CD4-positive, alpha-beta T cell treated with Interleukin-6 for 4 hours (primary cell): ENCODE measurements at places on chromosomes 2 and 18.

DNA sequence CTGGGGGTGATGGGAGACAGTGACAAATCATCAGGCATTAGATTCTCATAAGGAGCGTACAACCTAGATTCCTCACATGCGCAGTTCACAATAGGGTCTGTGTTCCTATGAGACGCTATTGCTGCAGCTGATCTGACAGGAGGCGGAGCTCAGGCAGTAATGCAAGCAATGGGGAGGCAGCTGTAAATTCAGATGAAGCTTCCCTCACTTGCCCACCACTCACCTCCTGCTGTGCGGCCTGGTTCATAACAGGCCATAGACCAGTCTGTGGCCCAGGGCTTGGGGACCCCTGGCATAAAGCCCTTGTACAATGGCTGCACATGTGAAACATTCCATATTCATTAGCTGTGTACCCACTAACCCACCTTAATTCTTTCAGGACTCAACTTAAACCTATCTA lies 18.0 kb downstream of the NMUR1 start:
- no peak for DNase-seq

DNA sequence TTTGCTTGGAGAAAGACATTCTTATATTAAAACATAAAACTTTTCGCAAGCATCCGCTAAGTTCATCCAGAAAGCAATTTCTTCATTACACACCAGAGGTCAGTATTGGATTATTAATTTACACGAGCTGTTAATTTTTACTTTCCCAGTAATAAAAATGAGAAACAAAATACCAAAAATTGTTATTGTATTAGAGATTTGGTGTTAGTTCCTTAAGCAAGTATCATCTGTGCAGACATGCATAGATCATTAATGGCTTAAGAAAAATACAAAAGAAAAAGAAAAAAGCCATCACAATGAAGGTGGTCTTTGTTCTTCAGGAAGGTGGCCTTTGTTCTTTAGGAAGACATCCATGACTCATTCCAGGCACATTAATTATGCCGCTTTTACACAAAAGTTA lies 53.6 kb upstream of the HNMT start:
- no peak for DNase-seq

DNA sequence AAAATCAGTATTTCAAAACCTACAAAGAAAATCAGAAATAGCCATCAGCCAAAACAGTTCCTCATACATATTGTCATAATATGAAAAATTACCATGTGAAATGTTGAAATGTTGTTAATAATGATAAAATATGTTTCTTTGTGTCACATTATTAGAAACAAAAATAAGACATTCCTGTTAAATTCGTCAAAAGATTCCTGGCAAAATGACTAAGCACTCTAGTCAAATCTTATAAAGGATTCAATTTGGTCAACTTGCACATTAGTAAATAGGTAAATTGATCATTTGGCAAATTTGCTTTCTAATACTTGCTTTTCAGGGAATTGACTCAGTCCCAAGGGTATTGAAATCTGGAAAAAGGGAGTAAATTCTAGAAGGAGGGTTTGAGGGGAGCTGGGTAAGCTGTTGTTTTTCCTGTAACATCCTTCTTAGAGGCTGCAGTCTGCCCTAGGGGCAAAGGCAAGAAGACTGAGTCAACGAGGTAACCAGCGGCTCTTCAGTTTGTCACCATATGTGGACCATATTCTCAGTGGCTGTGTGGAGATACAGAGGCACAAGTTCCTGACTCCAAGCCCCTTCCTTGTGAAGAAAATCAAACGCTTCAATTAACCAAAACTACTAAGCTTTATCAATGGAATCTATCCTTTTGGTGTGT lies 482.3 kb downstream of the TNS1 start:
- DNase-seq = no peak

GRCh38 chr18:48594471-48595094 lies 55.8 kb downstream of the CTIF start:
- no peak for DNase-seq

DNA sequence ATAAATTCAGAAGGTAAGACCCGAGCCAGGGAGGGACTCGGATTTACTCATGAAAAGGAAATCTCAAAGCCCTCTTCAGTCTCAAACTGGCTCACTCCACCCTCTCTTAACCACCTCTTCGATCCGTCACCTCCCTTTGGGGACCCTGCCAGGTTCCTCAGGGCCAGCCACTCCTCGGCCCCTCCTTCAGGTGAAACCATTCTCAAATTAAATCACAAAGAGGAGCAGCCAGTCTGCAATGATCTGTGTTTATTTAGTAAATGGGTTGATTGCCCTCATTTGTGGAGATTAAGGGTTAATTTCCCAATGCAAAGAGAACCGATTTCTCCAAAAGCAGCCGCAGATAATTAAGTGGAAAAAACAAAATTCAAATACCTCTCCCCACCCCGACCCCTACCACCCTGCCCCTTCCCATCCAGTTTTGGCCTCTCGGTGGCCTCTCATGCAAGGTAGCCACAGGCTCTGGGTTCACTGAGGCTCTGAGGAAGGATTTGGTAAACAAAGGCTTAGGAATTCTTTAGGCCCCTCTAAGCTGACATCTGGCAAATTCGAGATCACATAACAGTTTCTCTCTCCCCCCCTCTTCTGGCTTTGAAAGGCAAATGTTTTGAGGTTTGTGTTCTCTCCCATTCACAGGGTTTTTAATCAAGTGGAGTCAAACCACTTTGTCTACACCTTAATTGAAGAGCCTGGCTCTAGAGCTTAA lies 10.3 kb upstream of the FZD7 start:
- DNase-seq = no peak

DNA sequence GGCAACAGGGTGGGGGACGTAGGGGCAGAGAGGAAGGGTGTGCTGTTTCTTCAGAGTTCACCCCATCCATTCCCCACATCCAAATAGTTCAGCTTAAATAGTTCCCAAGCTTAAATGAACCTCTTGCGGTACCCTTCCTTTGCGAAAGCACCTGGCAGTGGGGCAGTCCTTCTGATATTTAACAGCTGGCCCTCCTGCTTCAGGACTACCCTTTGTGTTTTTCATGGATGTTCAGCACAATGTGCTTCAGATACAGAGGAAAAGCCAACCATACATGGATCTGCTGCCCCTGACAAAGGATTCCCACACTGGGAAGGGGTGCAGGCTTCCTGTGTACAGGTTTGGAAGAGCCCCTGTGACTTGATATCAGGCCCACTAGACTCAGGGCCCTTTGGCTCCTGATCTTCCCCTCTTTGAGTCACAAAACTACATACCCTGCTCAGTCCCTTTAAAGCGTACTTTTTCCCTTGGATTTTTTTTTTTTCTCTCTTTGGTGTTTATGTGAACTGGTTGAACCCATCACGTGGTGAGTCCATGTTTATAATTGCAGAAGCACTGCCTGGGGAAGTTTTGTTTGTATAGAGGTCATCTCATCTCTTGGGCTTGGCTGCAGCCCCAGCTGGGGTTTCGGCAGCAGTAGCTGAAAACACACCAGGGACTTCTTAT lies 45.3 kb upstream of the IGFBP5 start:
- no peak for DNase-seq

DNA sequence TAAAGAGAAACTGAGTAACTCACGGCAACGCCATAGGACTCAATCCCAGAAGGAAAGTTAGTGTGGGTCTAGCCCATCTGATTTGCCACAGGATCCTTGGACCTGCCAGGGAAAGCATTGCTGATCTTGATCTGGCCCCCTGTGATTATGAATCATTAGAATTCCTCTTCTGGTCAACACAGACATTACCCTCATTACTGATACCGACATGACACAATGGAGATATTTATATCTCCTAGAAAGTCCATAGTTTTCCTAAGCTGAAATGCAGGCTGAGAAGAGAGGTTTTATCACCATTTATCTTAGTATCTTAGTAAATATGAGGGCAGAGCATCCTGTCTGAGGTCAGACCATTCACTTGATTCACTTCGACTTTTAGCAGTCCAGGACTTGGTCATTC lies 75.5 kb upstream of the CCDC68 start:
- DNase-seq = no peak

- no peak for DNase-seq
Measured at GRCh38 chr2:10039658-10040410, 3.5 kb upstream of the KLF11 start.

GRCh38 chr2:54879598-54880332 lies 156.3 kb downstream of the EML6 start:
- DNase-seq = no peak

- no peak for DNase-seq
Measured at GRCh38 chr18:12057419-12058039, 36.1 kb upstream of the ANKRD62 start.

DNA sequence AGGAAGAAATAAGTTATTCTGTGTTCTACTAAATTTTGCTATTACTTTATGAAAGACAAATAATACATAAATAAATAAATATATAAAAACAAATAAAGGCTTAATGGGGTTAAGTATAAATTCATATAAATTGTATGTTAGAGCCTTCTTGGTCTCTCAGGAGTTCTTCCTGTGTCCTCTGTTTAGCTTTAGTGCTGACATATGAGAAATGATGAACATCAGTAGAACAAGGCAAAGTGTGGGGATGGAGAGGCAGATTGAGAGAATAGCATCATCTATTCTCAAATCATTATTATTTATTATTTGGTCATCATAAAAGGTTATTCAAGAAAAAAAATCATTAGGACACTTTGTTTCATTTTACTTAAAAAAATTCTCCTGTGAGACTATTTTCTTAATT lies 468.1 kb upstream of the CHST9 start:
- no peak for DNase-seq

DNA sequence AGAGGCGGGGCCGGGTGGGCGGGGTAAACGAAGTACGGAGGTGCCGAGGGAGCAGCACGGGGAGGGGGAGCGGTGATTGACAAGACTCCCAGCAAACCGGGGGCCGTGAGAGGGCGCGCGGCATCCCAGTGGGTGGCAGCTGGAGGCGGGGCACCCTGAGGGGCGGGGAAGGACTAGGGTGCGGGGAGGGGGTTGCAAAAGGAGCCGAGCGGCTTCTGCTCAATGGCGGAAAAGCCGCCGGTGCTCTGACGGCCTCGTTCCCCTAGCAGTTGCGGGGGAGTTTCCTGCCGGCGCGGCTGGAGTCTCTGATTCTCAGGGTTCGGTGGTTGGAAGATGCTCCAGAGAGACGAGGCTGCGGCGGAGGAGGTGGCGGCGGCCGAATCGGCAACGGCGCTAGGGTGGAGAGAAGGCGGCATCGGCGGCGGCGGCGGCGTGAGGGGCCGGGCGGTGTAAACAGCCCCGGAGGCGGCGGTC lies at the start of gene PPM1B:
Gene PPM1B, plus strand, starts transcription at position 195 of the 474 bp plus-strand sequence. CDS start 32,325 bp downstream, outside the sequence.
- peak; percentile 100 for DNase-seq

DNA sequence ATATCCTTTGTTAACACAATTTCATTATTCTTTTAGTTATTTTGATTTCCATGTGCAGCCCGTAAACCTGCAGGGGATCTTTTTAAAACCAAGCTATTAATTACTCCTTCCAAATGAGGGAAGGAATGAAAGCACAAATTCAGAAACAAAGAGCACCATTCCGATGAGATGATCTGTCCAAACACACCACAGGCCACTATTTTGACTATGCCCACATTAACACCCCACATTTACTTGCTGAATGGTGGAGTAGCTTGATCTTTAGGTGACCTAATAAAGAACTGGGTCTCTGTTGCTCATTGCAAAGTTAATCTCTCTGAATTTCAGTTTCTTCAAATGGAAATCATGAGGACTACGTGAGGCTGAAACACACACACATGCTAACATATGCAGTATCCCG lies 218.0 kb downstream of the IRS1 start:
- DNase-seq = no peak

DNA sequence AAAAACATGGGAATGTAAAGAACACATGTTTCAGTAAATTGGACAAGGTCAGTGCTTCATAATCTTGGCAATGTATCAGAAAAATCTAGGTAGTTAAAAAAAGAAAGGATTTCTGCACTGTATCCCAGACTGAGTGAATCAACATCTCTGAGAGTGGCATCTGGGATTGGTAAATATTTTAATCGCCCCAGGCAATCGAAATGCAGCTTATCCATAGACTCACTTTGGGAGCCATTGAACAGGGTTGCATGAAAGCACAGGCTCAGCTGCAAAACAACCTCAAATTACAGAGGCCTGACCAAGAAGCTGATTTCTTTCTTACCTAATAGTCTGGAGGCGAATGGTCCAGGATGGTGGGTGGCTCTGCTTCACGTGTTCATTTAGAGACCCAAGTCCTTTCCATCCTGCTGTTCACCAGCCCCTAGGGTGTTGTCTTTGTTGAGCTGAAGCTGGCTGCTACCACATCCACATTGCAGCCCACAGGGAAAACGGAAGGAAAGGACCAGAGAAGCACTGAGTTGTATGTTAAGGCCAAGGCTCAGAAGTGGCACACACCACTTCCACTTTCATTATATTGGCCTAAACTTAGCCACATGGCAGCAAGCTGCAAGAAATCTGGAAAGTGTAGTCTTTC lies 59.0 kb downstream of the MOGAT1 start:
- no peak for DNase-seq

GRCh38 chr2:72027426-72028161 lies 120.1 kb downstream of the CYP26B1 start:
- no peak for DNase-seq

- no peak for DNase-seq
Measured at GRCh38 chr18:10687161-10687925, 161.5 kb downstream of the NAPG start.

- no peak for DNase-seq
Measured at GRCh38 chr18:48045744-48046143, 115.3 kb upstream of the SMAD2 start.

- DNase-seq = no peak
Measured at GRCh38 chr2:76546207-76546606, 835.5 kb upstream of the GCFC2 start.

DNA sequence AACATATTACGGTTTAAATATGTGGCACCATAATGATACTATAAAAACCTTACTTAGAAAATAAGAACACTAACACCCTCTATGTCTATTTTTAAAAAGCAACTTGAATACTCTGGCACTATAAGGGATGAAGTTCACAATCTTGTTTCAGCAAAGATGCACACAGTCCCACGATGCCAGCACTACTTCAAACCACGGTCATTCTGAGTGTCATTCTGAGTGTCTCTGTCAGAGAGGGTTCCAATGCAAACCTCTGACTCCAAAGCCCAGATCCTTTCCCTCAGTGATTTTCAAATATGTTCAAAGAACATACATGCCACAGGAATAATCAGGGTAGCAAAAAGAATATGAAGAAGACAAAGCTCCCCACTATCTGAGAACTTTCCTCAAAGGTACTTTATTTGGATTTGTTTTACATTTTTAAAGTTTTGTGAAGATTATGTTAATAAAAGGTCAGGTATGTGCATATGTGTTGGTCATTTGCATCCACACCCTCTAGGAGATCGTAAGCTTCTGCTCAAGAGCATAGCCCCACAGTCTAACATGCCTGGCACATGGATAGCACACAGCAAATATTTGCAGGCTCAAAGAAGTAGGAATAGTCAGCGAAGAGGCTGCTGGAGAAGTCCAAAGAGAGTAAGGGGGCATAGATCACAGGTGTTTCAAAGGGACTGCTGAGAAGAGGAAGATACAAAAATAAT lies 127.6 kb downstream of the DYM start:
- DNase-seq = no peak

GRCh38 chr2:226130192-226130591 lies 669.4 kb downstream of the IRS1 start:
- DNase-seq = no peak
